ENCODE measurements at places on chromosomes 7 and 10.

GRCh38 chr7:95777269-95777668 is 4.9 kb downstream of the DYNC1I1 start:
- DNase-seq = no peak

GRCh38 chr10:15562578-15562977 is 157.1 kb downstream of the ITGA8 start:
- no peak for DNase-seq

DNA sequence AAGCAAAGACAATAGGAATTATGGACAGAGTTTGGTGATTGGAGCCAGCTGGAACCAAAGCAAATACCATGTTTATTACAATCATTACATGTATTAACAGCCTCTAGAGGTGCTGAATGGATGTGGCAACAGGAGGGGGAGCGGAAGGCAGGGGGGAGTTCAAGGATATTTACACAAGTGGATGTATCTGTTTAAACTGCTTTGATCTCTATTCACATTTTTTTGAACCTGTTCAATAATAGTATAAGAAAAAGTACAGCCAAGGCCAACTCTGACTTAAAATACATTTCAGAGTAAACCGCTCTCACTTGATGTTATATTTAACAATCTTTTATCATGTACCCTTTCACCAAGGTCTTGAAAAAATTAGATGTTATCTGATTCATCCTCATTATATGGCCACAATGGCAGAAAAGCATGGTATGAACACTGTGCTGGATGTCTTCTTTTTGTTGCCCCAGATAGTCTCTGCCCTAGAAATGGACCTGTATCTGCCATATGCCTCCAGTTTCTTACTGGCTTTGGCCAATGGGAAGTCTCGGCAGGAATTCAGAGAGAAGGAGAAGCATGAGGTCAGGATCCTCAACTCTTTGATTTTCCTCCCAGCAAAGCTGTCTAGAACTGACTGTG is 88.2 kb upstream of the FAM133B start:
- no peak for DNase-seq

- no peak for DNase-seq
Measured at GRCh38 chr7:71145906-71146901, 14.3 kb downstream of the GALNT17 start.

DNA sequence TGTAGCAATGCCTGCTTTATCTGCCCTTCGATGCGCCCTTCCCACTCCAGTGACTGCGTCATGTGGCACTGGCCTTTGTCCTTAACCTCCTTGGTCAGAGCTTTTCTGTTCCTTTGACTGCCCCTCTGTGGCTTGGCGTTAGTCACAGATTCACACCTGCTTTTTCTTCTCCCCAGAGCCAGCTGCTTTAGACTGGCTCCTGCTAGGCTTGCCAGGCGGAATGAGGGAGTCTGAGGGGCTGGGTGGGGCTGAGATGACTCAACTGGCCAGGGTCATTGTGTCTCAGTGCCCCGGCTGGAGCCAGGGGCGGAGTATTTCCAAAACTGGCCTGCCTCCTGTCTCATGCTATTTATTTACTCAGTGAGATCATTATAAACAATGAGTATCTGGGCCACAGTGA is 194.1 kb downstream of the EMX2 start:
- DNase-seq = no peak

DNA sequence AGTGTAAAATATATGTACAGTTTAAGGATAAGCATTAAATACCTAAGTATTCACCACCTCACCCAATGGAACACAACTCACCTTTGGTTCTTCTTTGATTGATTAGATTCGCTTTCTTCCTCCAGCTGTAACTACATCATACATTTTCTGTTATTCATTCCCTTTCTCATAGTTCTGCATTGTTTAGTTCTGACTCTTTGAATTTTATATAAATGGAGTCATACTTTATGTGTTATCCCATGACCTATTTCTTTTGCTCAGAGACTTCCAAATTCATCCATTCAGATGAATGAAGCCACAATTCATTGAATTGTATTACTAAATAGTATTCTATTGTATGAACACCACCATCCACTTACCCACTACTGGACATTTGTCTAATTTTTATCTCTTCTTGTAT is 12.3 kb downstream of the THNSL1 start:
- DNase-seq = no peak

DNA sequence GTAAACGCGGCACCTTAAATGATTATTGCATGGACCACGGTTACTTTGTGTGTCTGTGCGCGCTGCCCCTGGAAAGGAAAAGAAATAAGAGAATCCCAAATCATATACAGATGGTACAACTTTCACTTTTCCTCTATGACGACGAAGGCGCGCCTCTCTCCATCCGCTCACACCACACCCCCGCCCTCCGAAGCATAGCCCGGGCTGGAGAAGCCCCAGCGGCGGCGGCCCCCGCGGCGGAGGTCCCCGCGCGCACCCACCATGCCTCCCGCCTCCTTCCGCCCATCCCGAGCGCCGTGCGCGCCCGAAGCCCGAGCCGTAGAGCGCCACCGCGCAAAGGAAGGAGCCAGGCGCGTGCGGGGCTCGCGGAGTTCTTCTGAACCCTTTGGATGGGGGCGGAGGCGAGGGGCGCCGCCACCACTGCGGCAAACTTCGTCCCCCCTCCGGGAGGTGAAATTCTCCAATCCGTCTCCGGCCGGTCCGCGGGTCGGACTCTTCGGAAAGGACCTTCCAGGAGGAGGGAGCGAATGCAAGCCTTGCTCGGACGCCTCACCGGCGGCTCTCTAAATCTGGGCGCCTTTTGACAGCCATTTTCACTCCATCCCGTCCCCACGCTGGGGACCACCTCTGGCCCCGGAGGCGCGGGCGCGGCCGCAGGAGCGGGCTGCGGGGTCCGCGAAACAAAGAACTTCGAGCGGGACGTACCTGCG is 588 bp downstream of the GLI3 start:
- no peak for DNase-seq

DNA sequence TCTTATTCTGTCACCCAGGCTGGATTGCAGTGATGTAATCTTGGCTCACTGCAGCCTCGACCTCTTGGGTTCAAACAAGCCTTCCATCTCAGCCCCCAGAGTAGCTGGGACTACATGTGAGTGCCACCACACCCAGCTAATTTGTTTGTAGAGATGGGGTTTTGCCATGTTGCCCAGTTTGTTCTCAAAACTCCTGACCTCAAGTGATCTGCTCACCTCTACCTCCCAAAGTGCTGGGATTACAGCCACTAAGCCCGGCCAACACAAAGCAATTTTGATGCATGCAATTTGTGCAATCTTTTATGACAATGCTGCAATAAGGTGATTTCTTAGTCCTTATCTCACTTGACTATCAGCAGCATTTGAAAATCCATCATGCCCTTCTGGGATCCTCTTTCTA is 333.1 kb downstream of the FRMD4A start:
- DNase-seq = no peak

- DNase-seq = peak; percentile 75
Measured at GRCh38 chr7:518630-519483, 789 bp downstream of the PDGFA start.

- DNase-seq = peak; percentile 77
Measured at GRCh38 chr10:89217057-89217990, 10.2 kb upstream of the CH25H start.

- DNase-seq = no peak
Measured at GRCh38 chr10:45441239-45442190, 67.5 kb downstream of the ALOX5 start.

GRCh38 chr7:116502201-116503096 is 2.9 kb downstream of the CAV2 start:
- no peak for DNase-seq

DNA sequence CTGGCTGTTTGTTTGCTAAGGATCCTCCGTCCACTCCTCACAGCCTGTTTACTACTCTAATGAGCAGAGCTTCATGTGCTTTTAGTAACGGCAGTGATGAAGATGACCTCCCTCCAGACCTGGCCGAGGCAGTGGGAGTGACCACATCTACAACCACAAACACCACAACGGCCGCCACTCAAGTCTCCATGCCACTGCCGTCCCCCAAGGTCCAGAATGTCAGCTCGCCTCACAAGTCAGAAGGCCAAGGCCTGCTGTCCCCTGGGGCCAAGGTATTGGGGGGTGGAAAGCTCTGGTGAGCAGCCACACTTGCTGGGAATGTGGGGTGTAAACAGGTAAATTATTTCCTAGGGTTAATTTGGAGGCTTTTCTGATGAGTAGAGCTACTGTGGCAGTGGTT is 926.4 kb downstream of the IPMK start:
- no peak for DNase-seq

GRCh38 chr10:91520661-91521060 is 110.5 kb downstream of the HECTD2 start:
- DNase-seq = no peak

- DNase-seq = no peak
Measured at GRCh38 chr10:115157357-115157756, 64.2 kb downstream of the ATRNL1 start.

- DNase-seq = peak; percentile 89
Measured at GRCh38 chr10:28381903-28382347, 79.1 kb upstream of the MPP7 start.

DNA sequence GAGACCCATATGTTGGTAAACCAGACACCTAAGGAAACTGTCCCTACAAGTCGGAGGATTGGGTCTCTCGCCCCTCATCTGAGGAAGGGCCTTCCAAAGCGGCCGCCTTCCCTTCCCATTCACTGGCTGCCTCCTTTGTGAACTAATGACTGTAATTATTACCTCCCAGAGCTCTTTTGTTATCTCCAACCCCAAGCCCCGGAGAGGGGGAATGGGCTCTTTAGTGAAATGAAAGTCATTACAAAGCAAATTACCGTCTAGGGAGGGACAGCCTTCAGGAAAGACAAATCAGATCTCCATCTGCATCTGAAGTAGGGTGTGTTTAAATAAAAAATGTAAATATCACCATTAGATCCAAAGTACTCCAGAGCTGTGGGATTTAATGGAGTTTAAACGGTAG is 2.6 kb upstream of the GAD2 start:
- no peak for DNase-seq

DNA sequence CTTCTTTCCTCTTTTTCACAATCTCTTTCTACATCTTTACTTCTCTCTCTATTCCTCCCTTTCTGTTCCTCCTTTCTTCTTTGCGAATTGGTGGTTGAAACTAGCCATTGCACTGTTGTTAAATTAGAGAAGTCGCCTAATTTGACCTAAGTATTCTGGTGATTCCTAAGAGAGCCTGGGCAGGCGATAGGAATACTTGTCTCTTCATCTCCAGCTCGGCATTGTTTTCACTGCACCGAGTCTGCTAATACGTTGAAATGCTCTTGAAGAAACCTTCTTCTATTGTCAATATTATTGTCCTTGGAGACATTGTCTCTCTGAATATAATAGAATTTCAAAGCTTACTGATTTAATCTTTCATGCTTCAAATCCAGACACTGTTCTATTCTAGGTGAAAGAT is 31.7 kb downstream of the KCND2 start:
- DNase-seq = no peak

DNA sequence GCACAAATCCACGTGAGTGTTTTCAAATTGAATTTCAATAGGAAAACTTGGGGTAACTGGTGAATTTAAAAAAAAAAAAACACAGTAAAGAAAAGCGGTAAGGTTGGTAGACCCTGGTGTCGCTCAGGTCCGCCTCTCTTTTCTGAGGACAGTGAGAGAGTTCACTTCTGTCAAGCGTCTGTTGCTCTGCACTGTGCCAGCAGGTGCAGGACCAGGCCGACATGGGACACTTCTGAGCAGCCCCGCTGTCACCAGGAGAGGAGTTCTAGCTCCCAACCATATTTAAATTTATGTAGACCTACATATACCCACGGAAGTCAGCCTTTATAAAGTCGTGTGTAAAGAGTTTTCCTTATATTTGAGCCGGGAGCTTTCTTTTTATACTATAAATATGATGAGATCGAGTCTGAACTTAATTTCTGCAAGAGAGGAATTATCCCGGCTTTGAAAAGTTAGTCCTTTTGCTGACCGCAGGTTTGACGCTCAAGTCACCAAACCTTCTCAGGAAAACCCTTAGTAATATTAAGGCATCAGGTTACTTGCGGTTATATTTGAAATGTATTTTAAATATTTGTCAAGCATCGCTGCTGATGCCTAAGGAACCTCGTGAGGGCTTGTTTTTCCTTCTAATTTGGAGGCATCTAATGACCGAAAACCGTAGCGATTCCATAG is 531 bp downstream of the IKZF1 start:
- peak; percentile 78 for DNase-seq

GRCh38 chr7:3067606-3068380 is 24.1 kb upstream of the CARD11 start:
- no peak for DNase-seq

DNA sequence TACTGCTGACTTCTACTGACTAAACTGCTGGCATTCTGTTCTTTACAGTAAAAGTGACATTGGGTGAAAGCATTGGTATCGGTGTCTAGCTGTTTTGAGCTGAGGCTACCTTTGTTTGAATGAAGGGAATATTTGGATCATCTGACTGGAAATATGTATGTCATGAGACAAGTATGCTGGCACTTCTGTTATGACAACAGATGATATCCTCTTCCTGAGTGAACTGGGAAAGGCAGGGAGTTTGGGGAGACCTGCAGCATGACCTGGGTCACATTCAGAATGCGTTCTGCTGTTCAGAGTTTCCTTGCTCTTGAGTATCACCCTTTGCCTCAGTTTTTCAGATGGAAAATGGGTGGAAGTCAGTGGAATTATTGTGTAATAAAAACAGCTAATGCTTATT is 81.8 kb downstream of the PLCE1 start:
- DNase-seq = no peak

- DNase-seq = no peak
Measured at GRCh38 chr10:114923551-114923950, 14.4 kb upstream of the TRUB1 start.

DNA sequence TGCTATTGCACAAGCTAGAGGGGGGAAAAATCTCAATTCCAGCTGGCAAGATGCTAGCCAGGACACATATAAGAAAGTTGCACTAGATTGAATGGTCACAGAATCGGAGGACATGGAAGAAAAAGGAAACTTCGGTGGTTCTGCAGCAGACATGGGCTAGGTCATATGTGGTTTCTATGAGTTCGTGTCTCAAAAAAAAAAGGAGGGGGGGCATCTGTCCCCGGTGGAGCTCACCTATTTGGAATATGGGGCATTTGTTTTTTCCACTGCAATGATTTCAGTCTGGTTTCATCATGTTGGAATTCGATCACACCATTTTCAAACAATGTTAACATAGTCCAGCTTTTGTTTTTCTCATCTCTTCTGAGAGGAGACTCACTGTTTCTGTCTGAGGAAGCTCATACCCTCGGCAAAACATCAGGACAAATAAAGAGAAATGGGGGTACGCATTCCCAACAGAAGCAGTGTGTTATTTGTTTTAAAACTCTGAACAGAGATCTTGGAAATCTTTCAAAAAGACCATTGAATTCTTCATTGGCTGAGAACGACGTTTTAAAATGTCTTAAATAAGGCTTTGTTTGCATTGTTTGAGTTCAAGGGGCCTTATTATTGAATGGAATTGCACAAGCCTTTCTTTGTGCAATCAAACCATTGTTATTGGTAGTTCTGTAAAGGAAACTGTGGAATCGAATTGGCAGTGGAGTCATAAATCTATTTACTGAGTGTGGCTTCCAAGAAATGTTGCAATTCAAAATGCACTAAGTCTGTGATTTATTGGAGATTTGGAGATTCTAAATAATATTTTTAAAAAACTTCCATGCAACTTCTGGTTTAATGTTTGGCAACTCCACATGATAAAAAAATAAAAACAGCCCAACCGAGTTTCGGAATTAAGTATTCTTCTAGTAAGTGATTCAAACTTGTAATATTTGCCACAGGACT is 173.2 kb downstream of the RTKN2 start:
- DNase-seq = no peak

- no peak for DNase-seq
Measured at GRCh38 chr7:12091231-12091630, 119.9 kb upstream of the TMEM106B start.

GRCh38 chr7:2530071-2530987 is 10.8 kb downstream of the LFNG start:
- DNase-seq = peak; percentile 87

- no peak for DNase-seq
Measured at GRCh38 chr10:127911218-127911866, 4.4 kb downstream of the PTPRE start.
